ENCODE measurements at places on chromosomes 4 and X.
A peak's percentile ranks its signal among the peaks of the same experiment; 100 is the strongest.

GRCh38 chr4:81921751-81922159 lies 450.0 kb upstream of the RASGEF1B start:
- DNase-seq, result no peak

DNA sequence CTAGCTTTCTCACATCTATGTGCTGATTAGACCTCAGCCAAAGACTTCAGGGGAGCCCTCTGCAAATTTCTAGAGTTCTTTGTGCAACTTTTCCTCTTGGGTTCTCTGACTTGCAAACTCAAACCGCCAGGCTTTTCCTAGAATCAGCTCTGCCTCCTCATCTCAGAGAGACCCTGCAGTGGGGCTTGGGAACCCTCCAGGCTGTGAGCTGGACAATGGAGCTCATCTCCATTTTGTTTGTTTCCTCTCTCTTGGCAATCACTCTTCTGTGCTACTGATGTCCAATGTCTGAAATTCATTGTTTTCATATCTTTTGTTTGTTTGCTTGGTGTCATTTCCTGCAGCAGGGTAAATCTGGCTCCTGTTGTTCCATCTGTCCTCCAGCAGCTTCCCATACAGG lies 33.0 kb downstream of the GYPB start:
- no peak for DNase-seq

DNA sequence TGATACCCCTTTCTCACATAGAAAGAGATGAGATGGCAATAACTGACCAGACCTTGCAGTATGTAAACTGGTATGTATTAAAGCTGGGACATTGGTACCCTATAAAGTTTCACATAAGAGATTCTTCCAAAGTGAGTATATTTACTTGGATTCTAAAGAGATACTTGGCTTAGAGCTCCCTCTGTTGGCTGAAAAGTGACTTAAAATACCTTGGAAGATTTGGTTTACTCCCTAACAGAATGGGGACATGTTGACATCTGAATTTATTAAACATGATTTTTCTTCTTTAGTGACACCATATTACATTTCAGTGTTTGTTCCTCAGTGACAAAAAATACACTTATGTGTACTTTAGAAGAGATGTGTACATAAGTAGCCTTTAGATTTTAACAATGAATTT lies 47.9 kb upstream of the RGN start:
- DNase-seq, result no peak

GRCh38 chr4:24433515-24434214 lies 150.7 kb downstream of the DHX15 start:
- no peak for DNase-seq

GRCh38 chrX:120213438-120214265 lies 37.0 kb upstream of the ZBTB33 start:
- DNase-seq, result peak; percentile 21

DNA sequence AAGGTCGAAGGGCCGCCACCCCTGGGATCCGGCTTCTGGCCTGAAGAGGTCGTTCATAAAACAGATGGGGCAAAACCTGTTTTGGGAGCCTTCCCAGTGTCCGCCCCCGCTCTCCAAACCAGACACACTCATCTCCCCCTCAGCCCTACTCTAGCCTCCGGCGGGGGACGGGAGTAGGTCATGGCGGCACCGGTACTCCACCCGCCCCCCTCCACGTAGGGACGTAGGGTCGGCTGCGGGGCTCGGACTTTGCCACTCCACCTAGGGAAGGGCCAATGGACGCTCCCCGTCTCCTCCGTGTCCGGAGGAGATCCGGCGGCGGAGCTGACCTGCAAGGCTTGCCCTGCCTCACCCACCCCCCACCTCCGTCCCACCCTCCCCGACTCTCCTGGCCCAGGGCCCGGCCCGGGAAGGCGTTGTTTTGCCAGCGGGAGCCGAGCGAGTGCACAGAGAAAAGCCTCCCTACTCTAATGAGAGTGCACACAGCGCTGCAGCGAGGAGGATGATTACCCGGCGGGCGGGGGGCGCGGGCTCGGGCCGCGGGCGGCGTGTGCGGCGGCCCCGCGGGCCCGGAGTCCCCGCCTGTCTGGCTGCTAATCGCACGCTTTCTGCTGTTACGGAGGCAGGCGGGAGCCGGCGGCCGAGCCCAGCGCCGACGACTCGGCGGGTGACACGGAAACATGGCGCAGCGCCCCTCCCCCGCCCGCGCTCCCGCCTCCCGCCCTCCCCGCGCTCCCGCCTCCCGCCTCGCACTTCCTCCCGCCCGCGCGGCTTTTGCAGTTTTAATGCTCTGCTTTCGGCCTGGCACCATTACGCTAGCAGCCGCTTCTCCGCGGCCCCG lies 8.3 kb upstream of the BCOR start:
- peak; percentile 52 for DNase-seq

GRCh38 chr4:74308215-74308614 lies at the start of gene EPGN:
Gene EPGN, plus strand, starts transcription at chr4:74308470. Its CDS starts 64 bp downstream, at chr4:74308534.
- no peak for DNase-seq

- DNase-seq, result no peak
Measured at GRCh38 chr4:83858131-83858530, 322.2 kb downstream of the GPAT3 start.

- DNase-seq, result no peak
Measured at GRCh38 chrX:120559804-120560203, 958 bp downstream of the CUL4B start.

GRCh38 chr4:125070861-125071260 lies 243.9 kb upstream of the FAT4 start:
- DNase-seq, result no peak

DNA sequence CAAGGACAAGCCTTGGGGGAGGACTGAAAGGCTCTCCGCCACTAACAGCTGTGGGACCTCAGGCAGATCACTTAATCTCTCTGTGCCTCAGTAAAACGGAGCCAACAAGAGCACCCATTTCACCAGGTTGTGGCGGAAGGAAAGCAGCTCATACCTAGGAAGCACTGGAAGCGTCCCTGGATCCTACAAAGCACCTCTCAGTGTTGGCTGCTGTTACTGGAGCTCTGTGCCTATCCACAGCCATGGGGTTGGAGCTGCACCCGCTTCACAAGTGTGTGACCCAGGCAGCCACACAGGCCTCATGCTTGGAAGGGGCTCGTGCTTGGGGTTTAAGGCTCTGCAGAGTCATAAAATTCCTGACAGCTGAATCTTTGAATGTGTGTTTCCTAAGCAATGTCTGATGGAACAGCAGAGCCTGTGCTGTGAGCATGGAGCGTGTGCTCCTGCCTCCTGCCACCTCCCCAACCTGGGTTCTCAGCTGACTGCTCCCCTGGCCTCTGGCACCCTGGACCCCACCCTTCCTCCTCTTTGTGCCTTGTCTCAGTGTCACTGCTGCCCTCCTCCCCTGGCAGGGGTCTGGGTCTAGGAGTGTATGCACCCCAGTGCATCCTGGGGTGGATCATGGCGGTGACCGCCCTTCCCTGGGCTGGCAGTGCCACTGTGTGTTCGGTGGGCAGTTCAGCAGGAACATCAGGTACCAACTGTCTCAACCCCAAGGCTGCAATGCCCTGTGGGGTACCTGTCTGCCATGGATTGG lies 14.4 kb upstream of the MAN2B2 start:
- DNase-seq, result no peak

DNA sequence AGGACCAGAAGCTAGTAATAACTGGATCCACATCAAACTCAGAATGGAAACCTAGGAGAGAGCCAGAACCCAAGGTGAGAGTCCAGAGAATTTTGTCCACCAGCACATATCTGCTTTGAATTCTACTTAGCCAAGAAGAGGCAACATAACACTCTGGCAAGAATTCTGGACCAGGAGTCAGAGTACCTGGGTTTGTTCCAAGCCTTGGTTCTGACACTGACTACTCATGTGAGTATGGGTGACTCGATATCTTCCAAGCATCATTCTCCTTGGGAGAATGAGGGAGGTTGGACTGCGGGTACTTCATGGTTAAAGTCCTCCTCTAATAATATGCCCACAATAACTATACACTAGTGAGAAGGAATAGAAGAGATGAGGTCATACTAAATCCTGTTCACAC lies 144.0 kb upstream of the JADE1 start:
- DNase-seq, result no peak

GRCh38 chr4:39472396-39472795 lies 13.5 kb downstream of the LIAS start:
- no peak for DNase-seq

- no peak for DNase-seq
Measured at GRCh38 chrX:145856181-145856580, 38.6 kb downstream of the SLITRK2 start.

- DNase-seq, result no peak
Measured at GRCh38 chr4:61375301-61375700, 175.2 kb downstream of the ADGRL3 start.

GRCh38 chr4:138202686-138203085 lies 39.5 kb downstream of the SLC7A11 start:
- DNase-seq, result no peak

DNA sequence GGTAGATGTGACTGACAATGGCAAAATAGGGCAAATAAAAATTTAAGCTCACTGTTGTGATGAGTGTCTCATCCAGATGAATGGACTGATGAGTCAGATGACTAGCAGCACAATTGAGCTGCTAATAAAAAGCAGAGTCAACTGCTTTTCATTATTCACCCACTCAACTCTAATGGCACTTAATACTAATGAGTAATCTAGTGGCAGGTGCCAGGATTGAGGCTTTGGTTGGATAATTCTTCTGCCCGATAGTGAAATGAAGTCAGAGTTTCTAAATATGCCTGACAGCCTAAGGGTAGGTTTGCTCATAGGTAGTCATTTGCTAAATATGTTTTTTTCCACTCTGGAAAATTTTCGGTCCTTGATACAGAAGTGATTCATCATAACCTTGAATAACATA lies 10.4 kb downstream of the OGT start:
- no peak for DNase-seq

DNA sequence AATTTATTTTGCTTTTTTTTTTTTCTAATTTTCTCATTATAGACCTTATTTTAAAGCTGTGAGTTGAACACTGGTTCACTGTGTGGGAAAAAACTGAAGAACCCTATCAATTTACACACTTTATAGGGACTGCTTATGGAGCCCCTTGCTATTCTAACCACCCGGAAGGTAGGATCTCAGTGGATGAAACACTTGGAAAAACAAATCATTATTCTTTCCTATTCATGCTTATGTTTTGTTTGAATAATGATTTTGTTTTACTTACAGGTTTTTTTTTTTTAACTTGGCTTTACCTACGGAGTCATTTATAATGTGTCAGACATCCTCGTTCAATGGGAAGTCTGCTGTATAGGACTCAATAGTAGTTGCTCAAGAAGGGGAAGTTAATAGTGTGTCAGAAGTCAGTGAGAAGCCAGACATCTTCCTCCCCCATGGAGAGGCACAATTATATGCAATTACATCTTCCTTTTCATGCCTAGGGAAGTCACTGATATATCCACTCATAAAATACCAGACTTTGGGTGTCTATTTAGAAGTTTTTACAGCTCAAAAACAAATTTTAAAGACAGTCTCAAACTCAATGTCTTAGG lies 113.2 kb downstream of the ARSF start:
- no peak for DNase-seq

DNA sequence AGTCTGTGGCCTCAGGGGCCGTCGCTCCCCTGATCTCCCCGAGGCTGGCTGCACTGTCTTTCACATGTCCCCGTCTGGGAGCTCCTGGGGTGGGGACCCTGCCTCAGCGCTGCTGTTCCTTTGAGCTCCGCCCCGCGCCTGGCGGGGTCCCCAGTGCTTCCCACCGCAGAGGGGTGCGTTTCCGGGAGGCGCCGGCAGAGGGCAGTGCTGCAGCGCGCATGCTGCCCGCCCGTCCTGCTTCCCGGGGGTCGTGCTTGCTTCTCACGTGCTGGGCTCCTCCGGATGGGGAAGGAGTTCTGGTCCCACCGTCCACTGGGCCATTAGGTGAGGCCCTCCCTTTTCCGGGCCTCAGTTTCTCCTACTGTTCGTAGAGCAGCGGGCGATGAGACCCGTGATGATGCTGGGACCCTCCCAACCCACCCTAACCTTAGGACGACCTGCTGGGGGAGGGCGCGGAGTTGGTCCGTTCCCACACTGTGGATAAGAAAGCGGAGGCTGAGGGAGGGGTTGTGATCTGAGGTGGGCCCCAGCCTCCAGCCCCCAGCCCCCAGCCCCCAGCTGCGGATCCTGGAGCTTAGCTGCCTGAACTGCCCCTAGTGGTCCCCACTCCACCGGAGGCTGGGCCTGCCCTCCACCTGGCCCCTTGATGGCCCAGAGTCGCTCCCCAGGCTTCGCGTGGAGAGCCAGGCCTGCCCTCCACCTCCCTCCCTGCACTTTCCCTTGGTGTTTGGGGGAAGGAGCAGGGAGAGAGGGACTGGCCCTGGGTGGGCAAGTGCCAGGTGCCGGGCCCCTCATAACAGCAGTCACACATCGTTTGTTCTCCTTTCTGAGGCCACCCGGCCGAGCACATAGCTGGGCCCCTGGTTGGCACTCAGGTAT lies 15.3 kb downstream of the CPZ start:
- peak; percentile 18 for DNase-seq

GRCh38 chr4:3305610-3306371 lies 13.0 kb downstream of the RGS12 start:
- DNase-seq, result no peak

- DNase-seq, result no peak
Measured at GRCh38 chr4:79209081-79209480, 116.8 kb downstream of the NAA11 start.

- no peak for DNase-seq
Measured at GRCh38 chr4:133720001-133720400, 481.6 kb downstream of the PABPC4L start.

- DNase-seq, result peak; percentile 80
Measured at GRCh38 chr4:2041239-2042130, 17.6 kb upstream of the NAT8L start.

GRCh38 chrX:150763810-150764209 lies 70.6 kb downstream of the MTMR1 start:
- DNase-seq, result no peak

DNA sequence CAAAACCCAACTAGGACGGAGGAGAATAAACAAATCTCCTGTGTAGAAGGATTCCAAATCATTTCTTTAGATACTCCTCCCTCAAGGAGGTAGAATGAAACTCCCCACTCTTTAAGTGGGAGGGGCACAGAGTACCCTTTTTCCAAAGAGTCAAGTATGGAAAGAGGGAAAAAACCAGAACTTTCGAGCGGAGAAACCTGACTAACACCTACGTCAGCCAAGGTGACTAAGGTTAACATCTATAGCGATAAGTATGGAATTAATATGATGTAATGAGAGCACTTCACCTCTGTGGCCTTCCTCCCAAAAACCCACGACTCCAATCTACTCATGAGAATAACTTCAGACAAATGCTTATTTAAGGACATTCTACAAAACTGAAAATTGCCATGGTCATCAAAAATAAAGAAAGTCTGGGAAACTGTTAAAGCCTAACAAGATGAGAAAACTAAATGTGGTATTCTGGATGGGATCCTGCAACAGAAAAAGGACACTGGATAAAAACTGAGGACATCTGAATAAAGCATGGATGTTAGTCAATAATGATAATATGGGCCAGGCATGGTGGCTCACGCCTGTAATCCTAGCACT lies 157.0 kb upstream of the MAP3K15 start:
- DNase-seq, result no peak

DNA sequence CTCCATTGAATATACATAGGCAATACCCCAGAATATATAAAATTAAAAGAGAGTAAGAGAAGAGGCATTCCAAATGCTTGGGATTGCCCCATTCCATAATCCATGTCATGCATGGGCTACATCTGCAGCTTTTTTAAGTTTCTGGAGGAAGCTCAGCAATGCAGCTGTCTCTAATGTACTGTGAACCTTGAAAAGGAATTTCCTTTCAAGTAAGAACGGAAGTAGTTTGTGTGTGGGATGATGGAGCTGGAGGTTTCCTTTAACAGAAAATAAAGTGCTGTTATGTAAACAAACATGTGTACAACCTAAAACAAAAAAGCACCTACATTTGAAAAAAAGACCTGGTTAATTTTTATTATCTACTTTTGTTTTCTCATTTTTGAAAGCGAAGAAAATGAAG lies 303.5 kb downstream of the BMPR1B start:
- DNase-seq, result no peak

All from stimulated activated CD4-positive, alpha-beta T cell treated with anti-CD3 and anti-CD28 coated beads, TNF-alpha, amount 100 ng/mL, for 1 hour (primary cell).